ENCODE measurements at places on chromosomes 12 and 14. TPM values are rescaled to one million over a fixed set of nuclear protein-coding genes. Genes with fewer than 3 reads are reported as not detected.
A peak's percentile ranks its signal among the peaks of the same experiment; 100 is the strongest.

Gene CLEC6A
- total RNA-seq: not detected

Gene NKX2-1
- not detected for total RNA-seq

Gene HOXC4
- total RNA-seq: 0.98 TPM

Gene PTPN6
- 242 TPM for total RNA-seq

GRCh38 chr14:54387328-54387727 lies 9.5 kb upstream of the CDKN3 start:
- DNase-seq: no peak

DNA sequence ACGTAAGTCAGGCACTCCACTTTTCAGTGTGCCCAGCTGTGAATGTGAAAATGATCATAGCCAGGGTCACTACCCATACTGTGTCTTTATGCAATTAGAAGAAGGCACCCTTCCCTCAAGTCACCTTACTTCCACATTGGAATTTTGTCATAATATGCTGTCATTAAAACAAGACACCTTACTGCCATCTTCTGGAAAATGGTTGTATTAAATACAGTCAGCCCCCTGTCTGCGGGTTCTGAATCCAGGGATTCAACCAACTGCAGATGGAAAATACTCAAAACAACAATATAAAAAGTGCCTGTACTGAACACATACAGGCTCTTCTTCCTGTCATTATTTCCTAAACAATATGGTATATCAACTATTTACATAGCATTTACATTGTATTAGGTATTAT lies 70.2 kb upstream of the TBX5 start:
- no peak for DNase-seq

DNA sequence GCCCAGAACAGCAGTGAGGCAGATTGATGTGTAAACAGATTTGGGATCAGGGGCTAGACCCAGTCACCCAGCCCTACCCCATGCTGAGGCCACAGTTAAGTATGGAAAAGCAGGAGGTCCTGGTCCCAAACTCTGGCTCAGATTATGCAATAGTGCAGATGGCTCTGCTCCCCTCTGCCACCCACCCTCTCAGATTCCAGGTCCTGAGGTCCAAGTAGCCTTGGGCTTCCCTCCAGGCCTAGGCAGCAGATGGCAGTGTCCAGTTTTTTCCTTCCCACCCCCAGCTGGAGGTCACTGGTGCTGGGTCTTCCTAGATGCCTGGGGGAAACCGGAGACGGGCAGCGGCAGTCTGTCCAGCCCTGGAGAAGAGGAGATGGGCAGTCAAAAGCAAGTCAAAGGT lies 2.8 kb upstream of the DHH start:
- DNase-seq: no peak

- DNase-seq: peak; percentile 73
Measured at GRCh38 chr14:99189201-99189801, 82.7 kb downstream of the BCL11B start.

DNA sequence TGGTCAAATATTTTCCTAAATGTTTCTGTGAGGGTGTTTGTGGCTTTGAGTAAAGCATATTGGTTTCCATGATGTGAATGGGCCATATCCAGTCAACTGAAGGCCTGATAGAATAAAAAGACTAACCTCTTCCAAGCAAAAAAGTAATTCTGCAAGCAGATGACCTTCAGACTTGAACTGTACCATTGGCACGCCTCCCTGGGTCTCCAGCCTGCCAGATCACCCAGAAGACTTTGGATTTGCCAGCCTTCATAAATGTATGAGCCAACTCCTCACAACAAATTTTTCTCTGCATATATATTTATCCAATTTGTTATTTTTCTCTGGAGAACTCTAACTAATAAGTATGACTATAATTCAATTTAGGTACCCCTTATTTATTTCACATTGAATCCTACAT lies 190.3 kb downstream of the KIF21A start:
- DNase-seq: no peak

DNA sequence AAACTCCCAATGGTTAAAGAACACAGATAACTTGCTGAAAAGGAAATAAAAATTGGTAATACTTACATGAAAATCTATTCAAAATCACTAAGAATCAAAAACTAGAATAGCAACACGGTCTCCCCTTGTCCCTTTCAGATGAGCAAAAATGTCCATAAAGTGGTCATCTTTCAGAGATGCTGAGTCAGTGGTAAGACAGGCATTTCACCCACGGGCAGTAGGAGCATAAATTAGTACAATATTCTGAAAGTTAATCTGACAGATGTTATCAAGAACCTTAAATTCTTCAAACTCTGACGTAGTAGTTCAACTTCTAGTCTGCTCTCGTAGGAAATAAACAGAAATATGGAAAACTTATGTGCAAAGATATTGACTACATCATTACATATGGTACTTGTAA lies 33.1 kb upstream of the GNPNAT1 start:
- DNase-seq: no peak

GRCh38 chr14:91753501-91754128 lies 21.7 kb upstream of the CATSPERB start:
- DNase-seq: no peak

- no peak for DNase-seq
Measured at GRCh38 chr12:49026101-49026500, 7.5 kb upstream of the PRKAG1 start.

DNA sequence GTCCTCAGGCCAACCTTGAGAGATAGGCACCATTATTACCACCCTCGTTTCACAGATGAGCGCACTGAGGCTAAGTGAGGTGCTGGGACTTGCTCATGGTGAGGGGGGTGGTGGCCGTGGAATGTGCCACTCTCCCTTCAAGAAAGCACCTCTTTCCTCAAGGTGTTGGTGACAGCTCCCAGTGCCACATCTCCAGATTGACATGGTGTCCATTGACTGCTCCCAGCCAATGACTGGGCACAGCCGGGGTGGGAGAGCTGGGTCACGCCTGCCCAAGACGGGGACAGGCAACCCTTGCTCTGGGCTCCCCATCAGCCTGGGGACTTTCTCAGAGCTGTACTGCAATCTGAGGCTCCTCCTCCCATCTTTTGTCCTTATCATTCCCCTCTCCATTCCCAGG lies 21.0 kb upstream of the MYL2 start:
- DNase-seq: no peak

DNA sequence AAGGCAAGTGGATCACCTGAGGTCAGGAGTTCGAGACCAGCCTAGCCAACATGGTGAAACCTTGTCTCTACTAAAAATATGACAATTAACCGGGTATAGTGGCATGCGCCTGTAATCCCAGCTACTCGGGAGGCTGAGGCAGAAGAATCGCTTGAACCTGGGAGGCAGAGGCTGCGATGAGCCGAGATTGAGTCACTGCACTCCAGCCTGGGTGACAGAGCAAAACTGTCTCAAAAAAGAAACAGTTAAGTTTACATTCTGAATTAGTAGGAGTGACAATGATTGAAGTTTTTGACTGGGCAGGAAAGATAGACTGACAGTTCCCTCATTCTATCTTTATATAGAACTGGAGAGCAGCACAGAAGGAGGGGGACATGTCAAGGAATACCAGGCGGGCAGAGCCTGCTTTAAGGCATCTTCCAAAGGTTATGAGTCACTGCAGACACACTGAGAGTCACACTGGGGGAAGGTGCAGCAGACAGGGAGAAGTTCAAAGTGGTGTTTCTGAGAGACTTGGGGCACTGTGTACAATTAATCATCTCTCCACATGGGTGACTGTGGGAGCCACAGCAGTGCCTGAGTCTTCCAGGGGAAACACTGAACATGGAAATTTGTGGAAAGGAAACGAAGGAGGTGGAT lies 42.8 kb upstream of the RNASE3 start:
- no peak for DNase-seq

DNA sequence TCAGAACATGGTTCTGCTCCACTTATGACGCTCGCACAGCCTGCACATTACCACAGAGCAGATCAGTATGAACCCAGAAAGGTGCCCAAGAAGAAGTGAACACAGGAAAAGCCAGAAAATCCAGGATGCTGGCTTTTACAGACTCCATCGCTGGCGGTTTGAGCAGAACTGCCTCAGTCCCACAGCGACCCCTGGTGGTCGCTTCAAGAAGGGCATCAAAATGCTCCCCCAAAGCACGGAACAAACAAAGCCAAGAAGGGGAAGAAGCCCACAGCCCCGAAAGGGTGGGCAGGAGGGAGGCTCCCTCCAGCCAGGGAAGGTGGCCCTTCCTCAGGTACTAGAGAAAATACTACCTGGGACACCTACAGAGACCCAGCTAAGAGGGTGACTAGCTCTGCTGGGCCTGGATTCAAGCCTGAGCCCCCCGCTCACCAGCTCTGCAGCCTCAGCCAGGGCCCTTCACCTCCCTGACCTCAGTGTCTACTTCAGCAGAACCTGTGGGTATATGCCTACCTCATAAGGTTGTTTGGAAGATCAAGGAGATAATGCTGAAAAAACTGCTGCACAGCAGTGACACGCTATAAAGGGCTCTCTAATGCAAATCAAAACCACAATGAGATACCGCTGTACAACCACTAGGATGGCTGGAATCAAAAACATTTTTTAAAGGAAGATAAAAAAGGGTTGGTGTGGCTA lies 98.1 kb downstream of the NCOR2 start:
- DNase-seq: no peak

DNA sequence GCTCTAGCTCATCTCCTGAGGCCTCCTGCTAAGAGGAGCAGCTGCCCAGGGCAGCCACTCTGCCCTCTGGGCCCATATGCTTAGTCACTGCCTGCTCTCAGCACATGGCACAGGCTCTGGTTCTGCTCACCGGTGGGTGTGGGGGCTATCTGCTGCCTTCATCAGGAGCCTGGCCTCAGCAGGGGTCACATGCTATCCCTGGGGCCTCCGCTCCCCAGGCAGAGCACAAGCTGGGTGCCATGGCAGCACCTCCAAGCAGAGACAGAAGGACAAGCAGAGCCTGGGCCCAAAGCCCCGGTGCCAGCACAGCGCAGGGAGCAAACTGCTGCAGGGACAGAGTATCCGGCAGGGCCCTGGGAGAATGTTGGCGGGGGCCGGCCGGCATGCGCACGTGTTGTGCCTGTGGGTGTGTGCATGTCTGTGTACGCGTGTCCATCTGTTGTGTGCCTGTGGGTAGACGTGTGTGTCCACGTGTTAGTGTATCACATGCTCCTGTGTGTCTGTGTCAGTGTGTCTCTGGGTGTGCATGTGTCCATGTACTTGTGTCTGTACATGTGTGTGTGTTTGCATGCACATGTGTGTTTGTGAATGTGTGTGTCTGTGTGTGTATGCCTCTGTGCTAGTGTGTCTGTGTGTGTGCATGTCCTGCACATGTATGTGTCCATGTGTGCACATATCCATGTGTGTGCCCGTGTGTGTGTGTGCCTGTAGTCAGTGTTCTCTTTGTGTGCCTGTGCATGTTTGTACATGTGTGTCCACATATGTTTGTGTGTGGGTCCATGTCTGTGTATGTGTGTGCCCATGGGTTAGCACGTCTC lies 326.9 kb downstream of the TMEM121 start:
- no peak for DNase-seq
